SHP77 (cell line): ENCODE measurements at places on chromosomes 1 and 21.

- no peak for DNase-seq
Measured at GRCh38 chr1:61125263-61125662, 42.9 kb downstream of the NFIA start.

DNA sequence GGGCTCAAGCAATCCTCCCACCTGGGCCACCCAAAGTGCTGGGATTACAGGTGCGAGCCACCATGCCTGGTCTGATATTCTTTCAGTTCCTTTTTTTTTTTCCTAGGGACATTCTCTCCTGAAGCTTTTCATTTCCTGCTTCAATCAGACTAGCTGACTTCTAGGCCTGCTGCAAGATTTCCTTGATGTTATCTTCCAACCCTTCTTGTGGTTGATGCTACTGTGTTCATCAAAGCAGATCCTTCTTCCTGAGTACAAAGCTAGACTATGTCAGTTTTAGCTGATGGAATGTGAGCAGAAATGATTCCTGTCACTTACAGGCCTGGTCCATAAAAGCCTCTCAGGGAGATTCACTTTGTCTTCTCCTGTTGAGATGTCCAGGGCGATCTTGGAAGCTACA is 146.4 kb downstream of the CDC7 start:
- DNase-seq = no peak

- peak; percentile 74 for DNase-seq
Measured at GRCh38 chr1:1432951-1433803, 2.3 kb upstream of the VWA1 start.

DNA sequence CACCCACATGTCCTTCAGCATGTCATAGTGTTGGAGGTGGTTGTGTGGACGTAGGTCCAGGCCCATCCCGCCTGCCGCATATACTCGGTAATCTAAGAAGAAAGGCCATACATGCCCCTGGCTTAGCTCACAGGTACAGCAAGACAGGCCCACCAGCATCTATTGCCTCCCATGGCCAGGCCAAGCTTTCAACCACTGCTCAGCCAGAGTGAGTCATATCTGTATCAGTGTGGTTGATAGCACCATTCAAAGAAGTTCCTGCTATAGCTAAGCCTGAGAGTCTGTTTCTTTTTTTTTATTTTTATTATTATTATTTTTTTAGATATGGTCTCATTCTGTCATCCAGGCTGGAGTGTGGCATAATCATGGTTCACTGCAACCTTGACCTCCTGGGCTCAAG is 17.0 kb downstream of the KLHDC8A start:
- DNase-seq = no peak

DNA sequence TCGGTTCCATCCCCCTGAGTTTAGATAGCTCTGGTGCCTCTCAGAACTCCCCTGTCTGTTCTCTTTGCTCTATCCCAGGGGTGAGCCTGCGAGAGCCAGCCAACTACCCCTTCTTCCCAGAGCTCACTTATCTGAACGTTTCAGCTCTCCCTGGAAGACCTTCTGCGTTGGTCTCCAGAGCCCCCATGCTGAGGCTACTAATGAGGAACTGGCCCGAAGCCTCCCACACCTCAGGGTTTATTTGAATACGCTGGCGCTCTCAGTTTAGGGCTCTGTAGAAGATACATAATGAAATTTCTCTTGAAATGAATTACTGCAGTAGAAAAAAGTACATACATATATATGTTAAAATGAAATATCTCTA is 43.5 kb downstream of the TCEANC2 start:
- no peak for DNase-seq

- DNase-seq = no peak
Measured at GRCh38 chr1:111729271-111729921, 9.8 kb downstream of the INKA2 start.

GRCh38 chr1:68623700-68624099 is 126.8 kb upstream of the DEPDC1 start:
- DNase-seq = no peak

DNA sequence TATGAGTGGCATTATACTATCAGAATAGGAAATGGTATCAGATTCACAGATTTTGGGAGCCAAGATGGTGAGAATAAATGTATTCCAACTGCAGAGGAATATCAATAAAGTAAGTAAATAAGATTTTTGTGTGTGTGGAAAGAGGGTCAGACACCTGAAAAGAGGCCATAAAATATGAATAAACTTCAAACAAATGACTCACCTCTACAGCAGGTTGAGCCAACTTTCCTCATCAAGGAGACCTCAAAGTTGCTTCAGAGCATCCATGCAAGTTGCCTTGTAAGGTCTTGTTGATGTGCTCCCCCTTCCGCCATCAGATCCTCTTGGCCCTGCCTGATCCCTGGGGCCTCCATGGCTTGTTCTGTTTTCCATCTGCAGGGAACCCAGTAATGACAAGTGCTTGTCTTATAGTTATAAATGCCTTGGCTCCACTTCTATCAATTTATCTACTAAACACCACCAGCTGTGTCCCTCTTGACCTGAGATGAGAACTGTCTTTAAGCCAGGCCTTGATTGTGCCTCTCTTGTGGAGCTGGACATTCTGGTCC is 775.6 kb downstream of the LTN1 start:
- no peak for DNase-seq

DNA sequence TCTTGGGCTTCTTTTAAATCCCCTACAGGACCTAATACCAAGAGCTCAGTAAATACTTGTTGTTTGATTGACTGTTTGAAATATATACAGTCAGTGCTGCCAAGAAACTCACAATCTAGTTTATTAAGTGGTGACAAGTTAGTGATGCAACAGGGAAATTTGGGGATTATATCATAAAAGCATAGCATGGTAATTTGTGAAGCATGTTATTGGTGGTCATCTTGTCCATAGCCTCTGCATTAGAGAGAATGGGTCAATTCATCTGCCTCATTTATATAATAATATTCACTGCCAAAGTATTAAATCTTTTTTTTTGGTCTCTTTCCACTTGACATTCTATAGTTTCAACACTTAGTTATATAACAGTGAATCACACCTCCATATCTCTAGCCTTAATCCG is 138.2 kb upstream of the SPAG17 start:
- no peak for DNase-seq

DNA sequence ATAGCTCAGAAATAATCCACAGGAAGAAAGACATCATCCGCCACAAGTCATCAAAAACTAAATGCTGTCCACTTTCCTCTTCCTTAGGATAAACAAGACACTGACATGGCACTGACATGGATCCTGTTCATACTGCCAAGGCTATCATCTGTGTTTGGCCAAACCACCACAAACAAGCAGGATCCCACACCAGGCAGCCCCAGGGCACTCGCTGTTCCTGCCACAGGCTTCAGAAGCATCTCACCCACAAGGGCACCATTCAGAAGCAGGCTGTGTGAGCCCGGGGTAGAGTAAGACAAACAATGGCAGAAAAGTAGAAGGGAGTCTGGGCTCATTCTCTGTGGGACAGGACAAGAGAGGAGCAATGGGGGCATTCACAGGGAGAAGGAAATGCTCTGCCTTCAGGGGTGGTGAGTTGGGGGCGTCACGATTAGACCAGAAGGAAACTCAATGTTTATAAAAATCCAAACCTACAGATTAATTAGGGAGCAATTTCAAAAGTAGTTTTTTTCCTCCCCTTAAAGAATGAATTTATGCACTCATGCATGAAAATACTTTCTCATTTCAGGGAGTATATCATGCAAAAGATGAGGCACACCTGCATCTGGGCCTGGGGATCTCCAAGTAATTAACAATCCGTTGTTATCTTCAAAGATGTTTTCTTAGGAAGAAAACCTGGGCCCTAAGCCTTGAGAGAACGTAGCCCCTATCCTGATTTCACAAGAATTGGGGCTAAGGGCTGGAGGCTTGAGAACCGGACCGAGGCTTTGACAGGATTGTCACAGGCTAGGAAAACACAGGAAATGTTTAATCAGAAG is 43.3 kb upstream of the ATP1A1 start:
- DNase-seq = no peak

GRCh38 chr1:114131526-114132220 is 22.0 kb downstream of the SYT6 start:
- no peak for DNase-seq

GRCh38 chr1:15014516-15014915 is 139.0 kb upstream of the TMEM51 start:
- no peak for DNase-seq

DNA sequence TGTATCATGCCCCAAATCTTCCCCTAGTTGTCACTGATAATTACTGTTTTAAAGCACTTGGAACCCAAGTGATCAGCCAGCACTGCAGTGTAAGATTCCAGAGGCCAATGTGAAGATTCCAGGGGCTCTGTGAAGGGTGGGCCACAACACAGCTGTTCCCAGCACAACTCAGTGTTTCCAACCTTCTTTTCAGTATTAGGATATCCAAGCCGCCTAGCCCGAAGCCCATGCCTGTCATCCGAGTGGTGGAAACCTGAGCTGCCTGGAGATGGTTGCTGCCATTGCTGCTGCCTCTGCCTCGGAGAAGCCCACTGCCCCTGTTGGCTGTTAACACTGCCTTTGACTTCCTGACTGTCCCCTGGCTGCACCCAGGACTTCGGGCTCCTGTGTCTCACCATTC is 30.4 kb upstream of the SNX27 start:
- no peak for DNase-seq

- no peak for DNase-seq
Measured at GRCh38 chr21:35911412-35912191, 148.7 kb downstream of the SETD4 start.
